HepG2 (cell line): ENCODE measurements at places on chromosomes 12 and 14. TPM values are rescaled to one million over a fixed set of nuclear protein-coding genes. Genes with fewer than 3 reads are reported as not detected.
A peak's percentile ranks its signal among the peaks of the same experiment; 100 is the strongest.

- DNase-seq: no peak
Observed at GRCh38 chr14:68369281-68370056, 423.4 kb downstream of the ZFP36L1 start.

GRCh38 chr12:34297126-34297789 is 275.0 kb downstream of the ALG10 start:
- no peak for DNase-seq

GRCh38 chr12:57724003-57724935 is 14.3 kb downstream of the AGAP2 start:
- DNase-seq: no peak

DNA sequence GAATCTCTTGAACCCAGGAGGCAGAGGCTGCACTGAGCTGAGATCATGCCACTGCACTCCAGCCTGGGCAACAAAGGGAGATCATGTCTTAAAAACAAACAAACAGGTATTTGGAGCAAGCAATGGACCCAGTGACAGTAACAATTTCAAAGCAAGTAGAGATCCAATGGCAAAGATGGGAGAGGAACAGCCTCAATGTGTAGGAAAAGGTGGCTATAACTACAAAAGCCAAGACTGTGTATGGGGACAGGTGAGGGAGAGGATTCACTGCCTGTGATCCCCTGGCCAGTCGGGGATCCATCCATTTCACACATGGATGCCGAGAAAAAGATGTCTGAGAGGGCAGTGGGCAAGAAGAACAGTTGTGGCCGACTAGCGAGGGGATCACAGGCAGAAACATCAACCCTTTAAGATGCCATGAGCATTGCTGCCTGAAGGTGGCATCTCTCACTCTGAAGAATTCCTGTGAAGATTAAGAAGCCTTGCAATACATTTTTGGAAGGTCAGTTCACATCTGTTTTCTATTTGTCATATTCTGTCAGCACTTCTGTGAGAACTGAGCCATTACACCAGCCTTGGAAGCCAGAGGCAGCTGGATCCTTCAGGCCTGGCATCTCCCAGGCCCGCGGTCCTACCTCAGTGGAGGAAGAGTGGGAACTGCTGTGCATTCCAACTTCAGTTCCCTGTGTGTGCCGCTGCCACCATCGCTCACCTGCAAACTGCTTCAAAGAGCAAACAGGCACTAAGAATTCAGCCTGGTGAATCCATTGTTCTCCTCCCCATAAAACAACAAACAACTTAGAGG is 54.5 kb upstream of the FRS2 start:
- peak; percentile 68 for DNase-seq

LRRC9 gene
- total RNA-seq: 0.18 and 0.62 TPM in 2 replicates

GRCh38 chr12:31590642-31591379 is at the start of gene DENND5B:
Gene DENND5B, minus strand, starts transcription at chr12:31591136. Its CDS starts 304 bp downstream, at chr12:31590832.
- peak; percentile 50 for DNase-seq
